ENCODE measurements at places on chromosomes 5 and 9. TPM values are rescaled to one million over a fixed set of nuclear protein-coding genes. Genes with fewer than 3 reads are reported as not detected.

Gene HEMGN
- not detected for polyA plus RNA-seq

Gene UNC5A
- 0.39 TPM for polyA plus RNA-seq

Gene ENHO
- 8.7 TPM for polyA plus RNA-seq

Gene CENPH
- polyA plus RNA-seq, result 22.2 TPM

Gene LHX6
- polyA plus RNA-seq, result not detected

Gene ITK
- not detected for polyA plus RNA-seq

Gene SPINK4
- polyA plus RNA-seq, result 5.7 TPM

Gene PLEKHG4B
- polyA plus RNA-seq, result 8.1 TPM

Gene SLC1A3
- polyA plus RNA-seq, result 9.1 TPM

Gene SLC46A2
- not detected for polyA plus RNA-seq

Gene RABGAP1
- 37.4 TPM for polyA plus RNA-seq

Gene ZDHHC11B
- 4.4 TPM for polyA plus RNA-seq

Gene PPP3R2
- not detected for polyA plus RNA-seq

Gene PRUNE2
- 12.7 TPM for polyA plus RNA-seq

Gene GFPT2
- polyA plus RNA-seq, result 39.8 TPM

Gene CETN3
- polyA plus RNA-seq, result 106 TPM

Gene TMEM252
- not detected for polyA plus RNA-seq

Gene PCDHGA12
- polyA plus RNA-seq, result 0.52 TPM

Gene OTP
- polyA plus RNA-seq, result not detected

Gene TERT
- polyA plus RNA-seq, result not detected

Gene ABCA1
- polyA plus RNA-seq, result 6.7 TPM

Gene C5orf52
- polyA plus RNA-seq, result not detected

Gene MPDZ
- 31.3 TPM for polyA plus RNA-seq

Gene FGF1
- not detected for polyA plus RNA-seq

Gene ZDHHC12
- polyA plus RNA-seq, result 47.4 TPM

Gene GARNL3
- polyA plus RNA-seq, result 24.8 TPM

Gene FABP6
- not detected for polyA plus RNA-seq

Gene PTPRD
- polyA plus RNA-seq, result 42.8 TPM

Gene SVEP1
- 2.3 TPM for polyA plus RNA-seq

Gene PAEP
- not detected for polyA plus RNA-seq

Gene BTNL8
- polyA plus RNA-seq, result not detected

Gene PAX5
- polyA plus RNA-seq, result 0.14 TPM
